Suppressor macrophage treated with lipopolysaccharide for 1 hour (primary cell): ENCODE measurements at places on chromosomes 7 and 10.

- no peak for DNase-seq
Measured at GRCh38 chr7:30929686-30930085, 18.0 kb downstream of the AQP1 start.

GRCh38 chr7:49324707-49325106 is 400.4 kb downstream of the CDC14C start:
- DNase-seq = no peak

- DNase-seq = no peak
Measured at GRCh38 chr7:106047818-106048705, 64.0 kb downstream of the SYPL1 start.

- no peak for DNase-seq
Measured at GRCh38 chr10:48598936-48599829, 5.7 kb downstream of the ARHGAP22 start.

GRCh38 chr7:90209776-90210175 is 1.8 kb upstream of the STEAP2 start:
- DNase-seq = no peak

DNA sequence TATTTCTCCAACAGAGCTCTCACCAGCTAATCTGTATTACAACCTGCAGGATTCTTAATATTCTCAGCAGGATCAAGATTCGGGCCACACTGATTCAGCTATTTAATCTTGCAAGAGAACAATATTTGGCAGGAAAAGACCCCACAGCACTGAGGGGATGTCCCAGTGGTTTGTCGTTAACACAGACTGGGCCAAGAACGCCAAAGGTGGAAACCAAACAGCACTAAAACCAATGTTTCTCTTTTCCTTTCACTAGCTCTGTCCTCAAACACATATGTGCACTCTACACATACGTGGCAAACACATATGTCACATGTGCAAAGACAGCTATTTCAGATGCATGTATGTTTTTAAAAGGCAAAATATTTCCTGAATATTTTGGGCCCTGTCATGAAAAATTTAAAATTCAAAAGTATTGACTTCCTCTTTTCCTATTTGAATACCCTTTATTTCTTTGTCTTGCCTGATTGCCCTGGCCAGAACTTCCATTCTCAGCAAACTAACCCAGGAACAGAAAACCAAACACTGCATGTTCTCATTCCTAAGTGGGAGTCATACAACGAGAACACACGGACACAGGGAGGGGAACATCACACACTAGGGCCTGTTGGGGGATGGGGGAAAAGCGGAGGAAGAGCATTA is 51.7 kb upstream of the NEBL start:
- DNase-seq = no peak

GRCh38 chr7:2974093-2974819 is 69.4 kb downstream of the CARD11 start:
- DNase-seq = no peak

DNA sequence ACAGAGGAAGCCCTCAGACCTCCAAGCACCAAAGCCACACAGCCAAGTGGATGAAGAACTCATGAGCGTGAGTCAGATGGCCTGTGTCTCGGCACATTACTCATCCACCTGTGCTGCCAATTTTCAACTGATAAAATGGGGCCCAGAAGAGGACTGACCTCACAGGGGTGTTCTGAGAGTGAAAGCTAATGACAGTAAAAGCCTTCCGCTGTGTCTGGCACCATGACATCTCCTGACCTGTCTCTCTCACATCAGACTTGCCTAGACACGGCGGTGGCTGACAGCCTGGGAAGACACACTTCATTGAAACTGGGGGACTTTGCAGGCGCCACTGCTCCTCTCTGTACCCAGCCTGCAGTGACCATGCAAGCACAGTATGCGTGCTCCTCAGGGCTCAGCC is 8.3 kb upstream of the SLC18A3 start:
- no peak for DNase-seq

DNA sequence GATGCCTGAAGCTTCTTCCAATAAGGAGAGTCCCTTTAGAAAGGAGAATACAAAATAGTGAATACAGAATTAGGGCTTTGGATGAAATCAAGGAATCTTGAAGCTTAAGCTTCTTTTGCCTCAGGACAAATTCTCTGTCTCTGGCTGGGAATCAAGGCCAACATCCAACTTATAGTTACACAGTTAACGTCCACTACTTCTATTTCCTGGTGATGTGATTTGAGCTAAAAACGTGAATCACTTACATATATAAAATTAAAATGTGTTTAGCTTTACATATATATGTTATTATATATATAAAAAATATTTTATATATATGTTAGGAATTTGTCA is 11.4 kb upstream of the INPP5F start:
- DNase-seq = no peak
